ENCODE measurements at places on chromosomes 3 and 15.

DNA sequence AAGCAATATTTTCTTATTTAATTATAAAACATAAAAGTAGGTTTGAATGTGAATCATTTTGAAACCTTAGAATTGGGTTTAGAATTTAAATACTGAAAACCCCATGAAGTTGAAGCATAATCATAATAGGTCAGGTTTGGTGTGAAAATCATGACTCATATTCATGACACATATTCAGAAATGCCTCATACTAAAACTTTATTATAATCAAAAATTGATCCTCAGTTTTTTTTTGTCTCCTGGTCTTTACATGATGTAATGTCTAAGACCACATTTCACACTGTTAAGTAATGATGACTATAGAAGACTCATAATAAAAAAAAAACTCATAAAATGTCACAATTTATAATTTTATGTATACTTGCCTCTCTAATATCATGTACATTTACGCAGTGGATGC lies 190.4 kb downstream of the FOXP1 start:
- no peak for DNase-seq

DNA sequence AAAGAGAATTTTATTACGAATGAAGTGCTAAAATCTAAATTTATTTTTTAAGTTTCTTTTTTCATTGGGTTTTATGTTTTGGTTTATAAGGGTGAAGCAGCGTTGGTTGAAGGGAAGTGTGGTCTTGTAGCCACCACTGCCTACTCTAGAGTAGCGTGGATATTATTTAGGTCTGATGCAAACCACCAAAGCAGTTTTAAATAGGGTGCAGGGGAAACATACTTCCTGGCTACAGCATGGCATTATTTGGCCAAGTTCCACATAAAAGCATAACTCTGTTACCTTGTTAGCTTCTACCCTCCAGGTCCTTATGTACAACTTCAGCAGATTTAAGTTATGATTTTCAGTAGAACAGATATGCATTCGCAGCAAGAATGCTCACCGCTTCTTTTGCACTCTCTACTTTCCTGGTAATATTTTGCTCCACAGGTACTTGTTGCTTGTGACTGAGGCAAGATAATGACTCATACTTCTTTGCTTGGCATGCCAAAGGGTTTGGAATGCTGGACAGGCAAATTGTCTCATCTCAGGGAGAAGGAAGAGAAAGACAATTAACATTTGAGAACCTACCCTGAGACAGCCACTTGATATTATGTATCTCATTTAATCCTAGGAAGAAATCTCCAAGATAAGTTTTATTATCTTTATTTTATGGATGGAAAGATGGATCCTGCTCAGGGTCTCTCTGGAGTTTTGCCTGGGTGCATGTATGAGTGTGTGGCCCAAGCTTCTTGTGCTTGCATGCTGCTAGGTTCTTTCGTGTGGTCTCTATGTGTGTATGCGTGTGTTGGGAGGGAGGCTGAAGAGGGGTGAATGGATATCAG lies 5.4 kb downstream of the TGFBR2 start:
- no peak for DNase-seq

DNA sequence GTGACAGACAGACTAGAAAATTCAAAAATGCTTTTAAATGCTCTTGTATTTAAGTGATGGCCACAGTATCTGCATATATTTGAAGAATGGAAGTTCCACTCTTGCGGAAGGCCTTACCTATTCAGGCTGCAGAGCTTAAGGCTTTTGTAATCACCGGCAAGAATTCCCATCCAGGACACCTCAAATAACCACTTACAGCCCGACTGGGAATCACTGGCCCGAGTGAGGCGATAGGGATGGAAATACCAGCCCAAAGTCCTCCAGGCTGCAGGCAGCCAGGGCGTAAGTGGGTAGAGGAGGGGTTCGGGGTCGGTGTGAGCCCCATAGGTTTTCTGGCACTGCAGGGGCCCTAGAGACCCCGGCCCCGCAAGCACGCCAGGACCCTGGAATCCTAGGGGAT lies 9.5 kb downstream of the CMTM7 start:
- DNase-seq, result no peak

DNA sequence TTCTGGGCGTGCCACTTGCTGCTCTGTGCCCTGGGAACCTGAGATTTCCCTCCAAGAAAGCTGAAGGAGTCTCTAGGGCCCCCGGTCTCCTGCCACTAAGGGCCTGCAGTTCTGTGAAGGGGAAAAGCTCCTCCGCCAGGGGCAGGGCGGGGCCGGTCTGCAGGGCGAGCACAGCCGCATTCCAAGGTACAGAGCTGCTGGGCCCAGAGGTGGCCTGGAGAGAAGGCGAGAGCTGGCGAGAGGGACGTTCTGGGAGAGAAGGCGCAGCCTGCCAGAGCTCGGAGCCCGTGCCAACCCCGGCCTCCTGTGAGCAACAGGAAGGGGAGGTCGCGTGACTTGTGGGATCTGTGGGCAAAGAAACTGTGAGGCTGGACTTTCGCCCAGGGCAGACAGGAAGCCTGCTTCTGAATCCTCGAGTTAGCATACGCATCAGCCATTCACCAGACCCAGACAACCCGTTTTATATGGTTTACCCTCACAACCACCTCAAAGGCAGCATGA lies 500.4 kb downstream of the SHQ1 start:
- DNase-seq, result peak; percentile 32

DNA sequence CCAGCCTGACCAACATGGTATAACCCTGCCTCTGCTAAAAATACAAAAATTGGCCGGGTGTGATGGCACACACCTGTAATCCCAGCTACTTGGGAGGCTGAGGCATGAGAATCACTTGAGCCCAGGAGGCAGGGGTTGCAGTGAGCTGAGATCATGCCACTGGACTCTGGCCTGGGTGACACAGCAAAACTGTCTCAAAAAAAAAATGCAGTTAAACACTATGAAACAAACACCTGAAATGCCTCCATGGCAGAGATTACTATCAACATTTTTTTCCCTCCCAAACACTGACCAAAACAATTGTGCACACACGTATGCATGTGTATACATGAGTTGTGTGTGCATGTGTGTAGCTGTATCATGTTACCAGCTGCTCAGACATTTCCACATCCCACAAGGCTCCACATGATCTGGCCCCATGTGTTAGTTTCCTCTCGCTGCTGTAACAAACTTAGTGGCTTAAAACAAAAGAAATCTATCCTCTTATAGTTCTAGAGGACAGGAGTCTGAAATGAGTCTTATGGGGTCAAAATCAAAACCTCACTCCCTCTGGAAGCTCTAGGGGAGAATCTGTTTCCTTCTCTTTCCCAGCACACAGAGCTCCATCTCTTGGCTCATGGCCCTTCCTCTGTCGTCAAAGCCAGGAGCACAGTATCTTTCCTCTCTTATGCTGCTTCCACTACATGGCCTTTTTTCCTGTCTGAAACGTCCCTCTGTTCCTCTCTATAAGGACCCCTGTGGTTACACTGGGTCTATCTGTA lies 34.5 kb downstream of the SLC41A3 start:
- no peak for DNase-seq

- no peak for DNase-seq
Measured at GRCh38 chr15:67331676-67332075, 77.1 kb downstream of the IQCH start.

DNA sequence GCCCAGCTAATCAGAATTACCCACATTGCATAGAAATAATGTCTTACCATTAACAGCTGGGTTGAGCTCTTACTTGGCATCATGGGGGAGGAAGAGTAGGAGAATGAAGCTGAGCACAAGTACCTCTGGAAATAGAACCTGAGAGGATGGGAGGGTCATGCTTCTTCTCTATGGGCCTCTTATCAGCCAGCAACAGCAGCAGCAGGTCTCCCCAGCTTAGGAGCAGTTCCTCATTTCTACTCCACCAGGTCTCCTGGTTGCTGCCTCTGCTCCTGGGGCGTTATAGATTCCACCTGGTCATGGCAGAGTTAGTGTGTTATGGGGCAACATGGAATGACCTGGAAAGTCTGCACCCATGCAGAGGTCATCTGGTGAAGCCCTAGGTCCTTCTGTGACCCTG lies 3.4 kb downstream of the FSD2 start:
- no peak for DNase-seq

DNA sequence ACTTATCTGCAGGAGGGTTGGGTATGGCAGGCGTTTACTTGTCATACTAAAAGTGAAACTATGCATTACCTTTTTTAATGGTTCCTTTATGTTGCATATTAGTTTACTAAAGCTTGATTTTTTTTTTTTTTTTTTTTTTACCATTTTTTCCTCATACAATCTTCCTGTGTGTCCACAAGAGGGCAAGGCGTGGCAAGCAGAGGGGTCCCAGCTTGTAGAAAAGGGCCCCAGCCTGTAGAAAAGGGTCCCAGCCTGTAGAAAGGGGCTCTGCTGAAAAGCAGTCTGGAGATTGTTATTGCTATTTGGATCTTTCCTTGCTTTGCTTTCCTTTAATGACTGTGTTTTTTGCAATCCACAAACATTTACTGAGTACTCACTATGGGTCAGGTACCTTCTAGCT lies 21.9 kb downstream of the MKRN2 start:
- no peak for DNase-seq

GRCh38 chr15:74417225-74417624 lies 16.5 kb downstream of the SEMA7A start:
- no peak for DNase-seq

DNA sequence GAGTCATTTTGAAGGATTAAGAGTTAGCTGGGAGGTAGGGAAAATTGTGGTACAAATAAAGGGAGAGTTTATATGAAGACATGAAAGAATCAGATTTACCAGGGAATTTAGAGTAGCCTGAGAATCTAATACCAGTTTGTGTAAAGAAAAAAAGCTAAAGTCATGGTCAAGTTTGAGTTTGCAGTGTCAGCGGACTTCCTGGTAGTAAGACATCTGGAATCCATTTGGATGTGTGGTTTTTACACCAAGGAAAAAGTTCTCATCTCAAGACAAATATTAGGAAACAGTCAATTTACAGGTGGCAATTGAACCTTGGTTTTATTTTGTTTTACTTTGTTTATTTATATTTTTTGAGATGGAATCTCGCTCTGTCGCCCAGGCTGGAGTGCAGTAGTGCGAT lies 1.5 kb upstream of the P2RY12 start:
- no peak for DNase-seq

DNA sequence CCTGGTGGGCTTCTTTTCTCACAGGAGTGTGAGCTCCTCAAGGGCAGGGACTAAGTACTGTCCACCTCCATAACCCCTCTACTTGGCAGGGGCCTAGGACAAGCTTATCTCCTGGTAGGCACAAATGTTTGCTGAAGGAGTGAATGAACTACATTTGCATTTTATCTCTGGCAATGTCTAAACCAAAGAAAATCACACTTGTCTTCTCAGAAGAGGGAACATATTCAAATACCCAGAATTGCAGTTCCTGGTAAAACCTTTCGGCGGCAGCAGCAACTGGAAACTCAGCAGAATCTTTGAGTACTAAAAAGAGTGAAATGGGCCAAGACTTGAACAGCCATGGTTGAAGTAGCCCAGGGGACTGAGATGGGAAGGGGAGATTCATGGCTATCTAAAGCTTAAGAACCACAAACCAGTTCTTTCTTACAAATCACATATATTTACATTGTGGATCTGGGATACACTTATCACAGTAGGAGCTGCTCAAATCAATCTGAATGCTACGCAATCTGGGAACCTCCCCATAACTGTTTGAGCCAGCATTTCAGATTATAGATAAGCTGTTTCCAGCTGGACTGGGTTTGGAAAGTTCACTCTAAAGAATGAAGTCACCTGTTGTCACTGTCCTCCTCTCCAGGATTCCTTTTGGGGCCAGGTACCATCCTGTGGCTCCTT lies 18.7 kb upstream of the PTPN9 start:
- no peak for DNase-seq

DNA sequence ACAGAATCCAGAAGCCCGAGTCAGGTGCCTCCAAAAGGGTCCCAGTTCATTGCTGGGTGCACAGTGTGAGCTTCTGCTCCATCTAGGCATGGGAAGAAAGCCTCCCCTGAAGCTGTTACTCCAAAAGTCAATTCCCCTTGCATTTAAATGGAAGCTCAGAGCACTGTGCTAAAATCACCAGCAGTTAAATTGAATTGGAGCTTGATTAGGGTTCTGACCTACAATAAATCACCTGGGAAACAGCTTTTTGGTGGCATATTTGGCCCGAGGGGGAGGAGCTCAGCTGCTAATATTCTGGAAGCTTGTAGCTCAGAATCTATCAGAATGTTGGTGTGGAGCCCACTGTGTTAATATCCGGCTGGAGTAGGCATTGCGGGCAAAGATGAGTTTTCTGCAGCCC lies 87.1 kb upstream of the RGMA start:
- DNase-seq, result no peak

- no peak for DNase-seq
Measured at GRCh38 chr3:10725067-10725466, 91.0 kb upstream of the SLC6A11 start.

DNA sequence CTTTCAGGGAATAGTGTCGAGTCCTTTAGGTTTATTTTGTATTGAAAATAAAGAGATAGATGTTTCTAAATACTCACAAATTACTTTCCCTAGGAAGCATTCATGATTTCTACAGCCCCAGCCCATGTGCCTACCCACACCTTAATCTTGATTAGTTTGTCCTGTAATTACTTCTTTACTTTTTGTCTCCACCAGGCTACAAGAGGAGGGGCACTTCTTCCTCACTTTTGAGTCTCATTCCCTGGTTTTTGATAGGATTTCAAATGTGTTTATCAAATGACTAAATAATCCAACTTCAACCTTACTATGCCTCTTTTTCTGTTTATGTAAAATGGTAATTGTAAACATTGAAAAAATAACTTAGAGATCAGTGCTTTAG lies 1.8 kb downstream of the PXK start:
- no peak for DNase-seq

DNA sequence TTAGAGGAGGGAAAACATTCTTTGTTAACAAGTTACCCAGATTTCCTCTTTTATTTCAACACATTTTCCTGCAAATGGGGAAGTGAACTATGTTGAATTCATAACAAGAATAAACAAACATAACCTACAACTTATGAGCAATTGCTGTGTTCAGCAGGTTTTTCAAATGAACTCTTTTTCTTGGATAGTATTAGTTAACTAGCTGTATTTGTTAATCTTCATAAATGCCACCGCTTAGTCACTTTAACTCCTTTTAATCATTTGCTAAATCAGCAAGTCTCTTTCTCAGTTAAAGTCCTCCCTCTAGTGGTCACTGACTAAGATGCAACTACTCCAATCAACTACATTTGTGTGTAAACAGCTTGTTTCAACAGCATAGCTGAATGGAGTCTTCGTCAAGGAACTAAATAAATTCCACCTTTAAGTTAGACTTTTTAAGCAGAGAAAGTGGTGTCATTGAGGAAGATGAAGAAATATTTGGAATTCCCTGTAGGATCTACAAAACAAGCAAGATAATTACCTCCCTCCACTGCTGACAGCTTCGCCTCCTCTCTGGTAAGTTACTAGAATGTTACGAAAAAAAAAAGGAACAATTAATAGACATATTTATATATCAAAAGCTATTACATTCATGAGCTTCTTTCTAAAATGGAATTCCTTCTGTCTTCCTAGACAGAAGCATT lies 1122.0 kb downstream of the ROBO1 start:
- DNase-seq, result no peak

DNA sequence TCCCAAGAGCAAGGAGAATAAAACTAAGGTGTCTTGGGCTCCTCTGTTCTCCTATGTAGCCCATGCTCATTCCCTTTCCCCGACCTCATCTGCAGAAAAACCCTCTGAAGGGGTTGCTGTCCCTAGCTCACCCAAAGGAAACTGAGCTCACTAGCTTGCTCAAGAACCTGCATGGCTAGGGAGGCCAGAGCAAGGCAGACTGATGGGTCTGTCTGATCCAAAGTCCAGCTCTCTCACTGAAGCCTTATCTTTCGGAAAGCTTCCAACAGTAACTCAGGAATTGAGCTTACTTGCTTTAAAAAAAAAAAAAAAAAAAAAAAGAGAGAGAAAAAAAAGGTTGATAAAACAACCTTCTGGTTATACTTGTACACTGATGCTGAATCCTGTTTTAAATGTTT lies 141.4 kb upstream of the TOPAZ1 start:
- DNase-seq, result no peak

GRCh38 chr15:79849789-79850188 lies 47.0 kb downstream of the MTHFS start:
- DNase-seq, result no peak
